Stimulated activated naive CD4-positive, alpha-beta T cell treated with Interleukin-2 at 50 U/mL for 16 hours (primary cell): ENCODE measurements at places on chromosomes 3 and 15.

- DNase-seq = no peak
Measured at GRCh38 chr3:177179281-177180067, 17.8 kb downstream of the TBL1XR1 start.

GRCh38 chr15:40097096-40097967 is 11.3 kb downstream of the BMF start:
- DNase-seq = no peak

GRCh38 chr15:101351736-101352135 is 56.7 kb upstream of the SNRPA1 start:
- no peak for DNase-seq

DNA sequence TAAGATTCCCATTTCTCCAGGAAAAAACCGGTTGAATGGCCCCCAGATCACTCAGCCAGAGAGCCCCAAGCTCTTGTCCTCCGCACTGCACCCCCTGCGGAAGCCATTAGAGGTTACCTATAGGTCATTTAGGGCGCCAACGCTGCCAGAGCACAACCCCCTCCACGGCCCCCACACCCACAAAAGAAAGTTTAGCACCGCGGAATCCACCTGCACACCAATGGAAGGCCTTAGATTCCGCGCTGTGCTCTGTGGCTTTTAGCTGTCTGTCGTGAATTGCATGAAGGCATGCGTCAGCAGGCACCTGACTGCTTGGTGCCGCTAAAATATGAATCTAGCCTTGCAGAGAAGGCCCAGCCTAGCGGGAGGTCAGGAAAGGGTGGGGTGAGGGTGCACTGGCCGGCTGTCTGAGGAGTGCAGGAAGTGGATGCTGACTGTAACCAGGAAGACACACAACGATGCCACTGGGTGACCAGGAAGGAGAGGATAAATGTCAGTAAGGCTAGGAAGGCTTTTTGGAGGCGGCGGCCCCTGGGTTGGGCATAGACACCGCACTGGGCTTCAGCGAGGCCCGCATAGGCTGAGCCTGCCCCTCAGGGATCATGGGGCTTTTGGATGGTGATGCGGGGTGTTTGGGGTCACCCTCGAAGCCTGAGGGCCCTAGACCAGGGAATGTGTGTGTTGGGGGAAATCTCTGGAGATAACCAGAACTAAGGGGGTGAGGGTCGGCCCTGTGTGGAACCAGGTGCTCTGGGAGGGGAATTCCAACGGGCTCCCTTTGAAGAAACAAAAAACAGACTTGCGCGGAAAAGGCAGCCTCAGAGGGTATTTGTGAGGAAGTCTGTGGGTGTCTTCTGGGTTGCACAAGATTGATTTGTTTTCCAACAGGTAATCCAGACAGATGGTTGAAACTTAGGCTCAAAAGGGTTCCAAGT is 976 bp upstream of the NUP210 start:
- DNase-seq = peak; percentile 80

DNA sequence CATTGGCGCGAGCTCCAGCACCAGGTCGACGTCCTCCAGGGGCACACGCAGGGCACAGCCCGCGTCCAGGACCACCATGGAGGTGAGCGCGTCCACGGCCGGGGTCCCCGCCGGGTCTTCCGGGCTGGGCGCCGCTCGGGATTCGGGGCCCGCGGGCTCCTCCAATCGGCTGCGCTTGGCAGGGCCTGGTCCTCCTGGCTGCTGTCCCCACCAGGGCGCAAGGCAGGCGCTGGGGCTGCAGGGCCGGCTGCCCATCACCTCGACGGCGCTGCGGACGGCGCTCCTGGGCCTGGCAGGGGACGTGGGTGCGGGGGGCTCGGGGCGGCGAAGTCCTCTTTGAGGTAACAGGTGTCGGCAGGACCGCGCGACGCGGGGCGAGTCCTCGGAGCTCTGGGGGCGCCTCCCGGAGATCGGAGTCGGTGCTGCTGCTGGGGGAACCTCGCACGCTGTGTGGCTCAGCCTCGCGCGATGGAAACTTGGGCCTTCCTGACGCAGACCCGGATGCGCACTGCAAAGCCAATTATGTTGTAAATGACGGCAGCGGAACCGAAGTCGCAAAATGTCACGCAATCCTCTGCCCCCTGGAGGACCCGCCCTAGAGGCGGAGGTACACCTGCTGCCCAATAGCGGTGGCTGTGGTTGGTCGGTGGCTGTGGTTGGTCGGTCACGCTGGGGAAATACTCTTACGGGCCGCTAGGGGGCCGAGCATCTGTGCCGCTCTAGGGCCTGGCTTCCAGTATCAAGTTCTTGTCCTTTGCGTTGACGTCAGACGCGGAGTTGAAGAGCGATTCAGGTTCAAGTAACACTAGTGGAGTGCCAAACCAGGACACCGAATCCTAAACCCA is at the start of gene PRR23C:
PRR23C (minus strand) TSS at position 527 of the 845 bp plus-strand sequence; CDS start at position 255, 272 bp downstream.
- no peak for DNase-seq

DNA sequence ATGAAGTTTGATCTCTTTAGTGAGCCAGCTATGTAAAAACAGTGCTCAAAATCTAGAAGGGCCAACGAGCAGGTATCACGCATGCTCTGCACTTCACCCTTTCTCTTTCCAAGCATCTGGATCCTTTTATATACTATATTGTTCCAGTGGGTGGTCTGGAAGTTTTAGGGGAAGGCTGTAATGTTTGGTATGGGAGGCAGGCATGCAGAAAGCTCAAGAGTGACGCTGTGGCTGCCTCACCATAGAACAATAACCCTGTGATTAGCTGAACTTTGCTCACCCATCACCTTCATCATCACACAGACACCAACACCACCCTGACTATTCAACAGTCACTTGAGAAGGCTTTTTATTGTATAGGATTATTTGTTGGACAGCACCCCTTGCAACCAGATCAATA is 81.6 kb downstream of the FBN1 start:
- DNase-seq = no peak

DNA sequence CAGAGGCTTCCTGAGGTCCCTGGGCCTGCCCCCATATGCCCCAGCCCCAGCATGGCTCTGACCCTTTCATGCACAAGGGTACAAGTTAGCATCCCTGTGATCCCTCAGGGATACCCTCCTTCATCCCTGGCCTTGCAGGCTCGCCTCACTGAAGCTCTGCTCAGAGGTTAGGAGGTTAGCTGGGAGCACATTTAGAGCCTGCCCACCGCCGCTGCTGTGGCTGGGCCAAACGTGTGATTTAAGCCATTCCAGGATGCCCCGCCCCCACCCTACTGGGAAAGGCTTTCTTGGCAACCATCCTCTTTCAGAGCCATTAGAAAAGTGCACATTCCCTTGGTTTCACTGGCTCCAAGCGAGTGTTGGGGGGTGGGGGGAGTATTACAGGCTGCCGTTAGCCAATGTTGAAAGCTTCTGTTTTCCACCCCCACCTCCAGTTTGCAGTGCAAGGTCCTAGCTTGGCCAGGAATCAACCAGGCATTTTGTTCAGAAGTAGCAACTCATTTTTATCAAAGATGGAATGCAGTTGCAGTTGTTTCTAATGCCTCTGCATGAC is 6.3 kb upstream of the HES1 start:
- DNase-seq = no peak

DNA sequence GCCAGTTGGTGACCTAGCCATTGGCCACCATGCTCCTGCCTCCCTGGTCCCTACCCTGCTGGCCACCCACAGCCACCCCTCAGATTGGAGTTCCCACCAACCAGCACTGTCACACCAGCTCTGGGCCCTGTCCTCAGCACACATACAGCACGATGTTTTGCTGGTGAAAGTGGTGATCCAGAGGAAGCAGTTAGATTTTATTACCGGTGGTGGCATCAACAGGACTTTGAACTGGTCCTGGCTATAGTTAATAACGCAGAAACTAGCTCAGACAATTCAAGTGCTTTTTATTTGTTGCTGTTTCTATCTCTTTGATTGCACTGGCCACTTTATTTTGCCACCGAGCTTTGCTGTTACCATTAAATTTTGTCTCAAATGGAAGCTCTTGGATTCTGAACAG is 16.4 kb upstream of the KLHL24 start:
- no peak for DNase-seq

DNA sequence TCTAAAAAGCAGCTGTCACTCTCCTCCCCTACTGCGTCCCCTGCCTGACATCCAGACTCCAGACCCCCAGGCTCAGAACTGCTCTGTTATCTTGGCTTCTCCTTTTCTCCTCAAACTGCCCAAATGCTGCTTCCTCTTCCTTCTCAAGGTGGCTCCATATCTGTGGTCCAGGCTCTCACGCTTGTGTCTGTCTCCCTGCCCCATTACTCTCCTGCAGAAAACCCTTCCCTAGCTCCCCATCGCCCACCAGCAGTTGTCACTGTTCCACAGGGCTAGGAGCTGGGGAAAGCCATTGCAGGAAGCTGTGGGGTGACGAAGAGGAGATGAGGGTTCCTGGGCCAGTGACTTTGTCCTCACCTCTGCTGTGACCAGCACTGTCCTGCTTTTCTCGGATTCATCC is 30.7 kb upstream of the CGNL1 start:
- DNase-seq = no peak

- no peak for DNase-seq
Measured at GRCh38 chr15:67411486-67411885, 109.4 kb upstream of the C15orf61 start.

- no peak for DNase-seq
Measured at GRCh38 chr3:13300546-13301285, 119.4 kb downstream of the NUP210 start.

DNA sequence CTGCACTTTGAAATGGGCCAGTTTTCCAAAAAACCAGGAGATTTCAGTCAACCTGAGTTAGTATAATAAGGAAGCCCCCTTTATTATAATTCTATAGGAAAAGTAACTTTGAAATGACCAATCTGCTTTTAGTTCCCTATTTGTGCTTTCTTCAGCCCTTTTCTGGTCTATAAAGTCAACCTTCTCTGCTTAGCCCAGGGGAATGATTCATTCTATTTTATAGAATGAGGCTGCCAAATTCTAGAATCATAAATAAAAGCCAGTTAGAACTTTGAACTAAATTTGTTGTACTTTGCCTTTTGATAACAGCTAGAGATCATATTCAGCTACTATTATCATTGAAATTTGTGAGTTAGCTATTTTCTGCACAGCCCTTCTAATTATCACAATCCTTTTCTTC is 24.7 kb downstream of the CIP2A start:
- DNase-seq = no peak

- DNase-seq = no peak
Measured at GRCh38 chr3:143160437-143160836, 40.9 kb downstream of the CHST2 start.

- DNase-seq = no peak
Measured at GRCh38 chr3:111733154-111733553, 125.9 kb upstream of the PHLDB2 start.

- no peak for DNase-seq
Measured at GRCh38 chr3:191237047-191237882, 38.2 kb downstream of the OSTN start.

GRCh38 chr3:152236716-152237115 is 32.0 kb upstream of the MBNL1 start:
- no peak for DNase-seq
